ENCODE measurements at places on chromosomes 3 and 15. TPM values are rescaled to one million over a fixed set of nuclear protein-coding genes. Genes with fewer than 3 reads are reported as not detected.

DNA sequence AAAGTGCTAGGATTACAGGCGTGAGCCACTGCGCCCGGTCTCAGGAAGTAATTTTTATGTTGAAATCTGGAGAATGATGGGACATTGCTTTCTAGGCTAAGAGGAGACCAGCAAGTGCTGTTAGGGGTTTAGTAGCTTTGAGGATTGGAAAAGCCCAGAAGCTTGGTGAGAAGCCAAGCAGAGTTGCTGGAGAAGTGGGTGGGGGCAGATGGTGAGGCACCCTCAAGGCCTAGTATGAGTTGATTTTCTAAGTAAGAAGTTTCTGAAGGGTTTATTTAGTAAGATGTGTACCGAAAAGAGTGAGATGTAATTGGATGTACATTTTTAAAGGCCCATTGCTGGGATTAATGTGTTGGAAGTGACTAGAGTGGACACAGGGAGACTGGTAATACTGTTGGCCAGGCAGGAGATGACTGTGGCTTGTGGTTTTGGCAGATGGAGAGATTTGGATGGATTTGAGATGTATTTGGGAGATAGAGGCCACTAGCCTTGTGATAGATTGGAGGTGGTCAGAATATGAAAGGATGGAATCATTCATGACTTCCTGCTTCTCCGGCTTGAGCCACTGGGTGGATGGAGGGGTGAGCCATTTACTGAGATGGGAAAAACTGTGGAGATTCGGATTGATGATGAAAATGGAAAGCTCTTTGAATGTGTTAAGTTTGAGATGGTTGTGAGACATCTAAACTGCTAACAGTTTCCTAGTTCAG is 2.3 kb downstream of the LRRC28 start:
- no peak for DNase-seq
- H3K27ac ChIP-seq: no peak overlapping the region
- H3K36me3 ChIP-seq: peaks cover 10% of the 10 kb centered on the region
- H3K4me3 ChIP-seq: no peak overlapping the region
- H3K4me1 ChIP-seq: peaks cover 13% of the 10 kb centered on the region

DNA sequence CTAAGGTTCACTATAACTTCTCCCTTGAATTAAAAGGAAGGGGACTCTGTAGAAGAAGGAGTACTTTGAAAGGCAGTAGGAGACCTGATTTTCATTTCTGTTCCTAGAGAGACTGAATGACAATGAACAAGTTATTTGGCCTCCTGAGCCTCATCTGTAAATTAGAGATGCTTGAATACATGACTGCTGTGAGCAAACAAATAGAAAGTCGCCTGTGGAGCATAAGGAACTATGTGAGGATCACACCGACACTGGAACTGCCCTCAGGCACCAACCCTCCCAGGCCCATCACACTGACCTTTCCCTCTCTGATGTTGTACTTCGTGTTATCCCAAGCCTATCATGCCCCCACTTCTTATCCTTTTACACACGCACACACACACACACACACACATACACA is 48.6 kb downstream of the IMPG2 start:
- DNase-seq: no peak
- peak overlapping the region; percentile 4 for H3K27ac ChIP-seq
- H3K36me3 ChIP-seq: peaks cover 1% of the 10 kb centered on the region
- H3K27me3 ChIP-seq: no peaks in the 10 kb centered on the region
- no peaks in the 10 kb centered on the region for H3K4me1 ChIP-seq

RTP4 gene
- total RNA-seq: not detected

GOLGA6B gene
- not detected for total RNA-seq

ABI3BP gene
- total RNA-seq: not detected

GOLGA8R gene
- total RNA-seq: 0.31 TPM

IDH3A gene
- 35.4 TPM for total RNA-seq

DNA sequence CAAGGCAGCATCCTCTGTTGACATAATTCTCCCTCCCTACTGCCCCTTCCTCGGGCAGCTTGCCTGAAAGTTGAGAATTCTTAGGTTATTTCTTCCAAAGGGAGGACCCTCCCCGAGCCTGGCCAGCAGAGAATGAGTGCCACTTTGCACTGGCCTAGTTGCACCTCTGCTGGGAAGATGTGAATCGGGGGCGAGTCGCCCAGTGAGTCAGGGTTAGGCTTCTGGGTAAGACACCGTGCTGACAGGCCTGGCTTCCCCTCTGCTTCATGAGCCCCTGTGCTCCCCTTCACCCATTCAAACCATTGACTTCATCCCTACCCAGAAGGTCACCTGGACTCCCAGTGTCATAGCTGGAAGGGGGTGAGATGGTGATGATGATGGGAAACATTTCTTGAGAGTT is 82.3 kb downstream of the AAGAB start:
- H3K4me1 ChIP-seq: peaks cover 19% of the 10 kb centered on the region
- H3K4me3 ChIP-seq: no peak overlapping the region
- peaks cover 32% of the 10 kb centered on the region for H3K36me3 ChIP-seq
- DNase-seq: no peak

- no peaks in the 10 kb centered on the region for H3K27me3 ChIP-seq
- H3K4me3 ChIP-seq: no peak overlapping the region
- H3K36me3 ChIP-seq: no peaks in the 10 kb centered on the region
- H3K27ac ChIP-seq: no peak overlapping the region
Observed at GRCh38 chr15:25686780-25687179, 176.3 kb downstream of the ATP10A start.

All from progenitor cell of endocrine pancreas (in vitro differentiated cells).